Suppressor macrophage (primary cell): ENCODE measurements at places on chromosomes 6 and 20.

DNA sequence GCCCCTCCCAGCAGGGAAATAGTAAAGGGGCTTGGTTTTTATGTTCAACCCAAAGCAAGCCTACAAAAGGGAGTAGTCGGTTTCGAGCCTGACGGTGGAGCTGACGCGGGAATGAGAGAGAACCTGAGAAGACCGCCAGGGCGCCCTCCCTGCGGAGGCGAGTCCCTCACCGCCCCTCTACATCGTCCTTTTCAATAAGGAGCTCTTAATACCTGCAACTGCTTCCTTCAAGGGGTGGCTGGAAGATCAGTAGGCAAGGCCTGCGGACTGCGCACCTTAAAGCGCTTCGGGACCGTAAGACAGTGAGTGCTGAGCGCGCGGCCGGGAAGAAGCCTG lies 709 bp upstream of the ZNF76 start:
- peak; percentile 27 for DNase-seq

GRCh38 chr20:13130061-13130706 lies 90.9 kb upstream of the ISM1 start:
- DNase-seq, result no peak

DNA sequence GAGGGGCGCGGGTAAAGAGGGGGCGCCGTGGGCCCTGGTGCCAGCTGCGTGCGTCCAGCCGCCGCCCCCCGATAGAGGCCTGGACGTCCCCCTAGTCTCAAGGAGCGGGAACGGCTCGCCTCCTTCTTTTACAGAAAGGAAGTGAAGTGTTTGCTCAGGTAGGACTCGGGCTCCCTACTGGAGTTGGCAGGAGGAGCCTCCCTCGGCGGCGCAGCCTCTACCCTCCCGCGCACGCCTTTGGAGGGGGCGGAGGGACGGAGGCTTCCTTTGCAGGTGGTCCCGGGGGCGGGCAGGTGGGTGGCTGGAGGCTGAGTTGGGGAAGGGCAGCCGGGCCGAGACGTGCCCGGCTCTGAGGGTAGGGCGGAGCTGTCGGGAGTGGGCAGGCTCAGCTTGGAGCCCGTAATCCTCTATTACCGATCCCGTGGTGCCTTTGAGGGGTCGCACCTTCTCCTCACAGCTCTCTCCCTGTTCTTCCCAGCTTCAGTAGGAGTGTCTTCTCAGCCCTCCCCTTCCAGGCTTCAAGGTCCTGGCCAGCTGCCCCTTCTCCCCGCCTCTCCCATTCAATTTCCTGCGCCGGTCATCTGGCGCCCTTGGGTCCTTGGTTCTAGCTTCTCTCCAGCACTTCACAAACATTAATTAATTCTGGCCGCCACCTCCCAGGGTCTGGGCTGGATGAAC lies 728 bp downstream of the ITPR3 start:
- no peak for DNase-seq

DNA sequence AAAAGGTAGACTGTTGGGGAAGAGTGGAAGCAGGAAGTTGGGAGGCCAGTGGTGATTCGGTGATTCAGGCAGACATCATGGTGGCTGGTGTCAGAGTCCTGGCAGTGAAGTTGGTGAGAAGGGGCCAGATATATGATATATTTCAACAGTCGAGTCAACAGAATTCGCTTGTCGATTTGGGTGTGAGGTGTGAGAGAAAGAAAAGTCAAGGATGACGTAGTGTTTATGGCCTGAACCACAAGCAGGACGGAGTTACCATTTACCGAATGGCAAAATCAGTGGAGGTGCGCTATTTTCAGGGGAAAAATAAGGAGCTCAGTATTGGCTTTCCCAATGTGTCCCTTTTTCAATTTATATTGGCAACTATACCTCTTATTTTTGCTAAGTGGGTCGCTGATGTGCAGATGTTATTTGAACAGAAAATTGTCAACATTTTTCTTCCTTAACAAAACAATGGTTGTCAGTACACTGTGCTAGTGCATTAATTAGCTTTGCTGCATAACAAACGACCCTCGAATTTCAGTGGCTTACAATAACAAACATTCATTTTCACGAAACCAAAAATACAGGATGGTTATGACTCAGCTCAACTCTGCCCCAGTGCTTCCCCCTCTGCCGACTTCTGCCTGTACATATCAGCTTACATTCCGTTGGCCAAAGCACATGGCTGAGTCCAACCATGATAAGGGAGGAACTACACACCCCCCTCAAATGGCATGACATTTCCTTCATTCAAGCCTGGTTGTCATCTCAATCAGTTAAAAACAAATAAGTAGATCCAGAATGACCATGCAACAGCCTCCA lies 255.0 kb upstream of the ZFP64 start:
- no peak for DNase-seq

DNA sequence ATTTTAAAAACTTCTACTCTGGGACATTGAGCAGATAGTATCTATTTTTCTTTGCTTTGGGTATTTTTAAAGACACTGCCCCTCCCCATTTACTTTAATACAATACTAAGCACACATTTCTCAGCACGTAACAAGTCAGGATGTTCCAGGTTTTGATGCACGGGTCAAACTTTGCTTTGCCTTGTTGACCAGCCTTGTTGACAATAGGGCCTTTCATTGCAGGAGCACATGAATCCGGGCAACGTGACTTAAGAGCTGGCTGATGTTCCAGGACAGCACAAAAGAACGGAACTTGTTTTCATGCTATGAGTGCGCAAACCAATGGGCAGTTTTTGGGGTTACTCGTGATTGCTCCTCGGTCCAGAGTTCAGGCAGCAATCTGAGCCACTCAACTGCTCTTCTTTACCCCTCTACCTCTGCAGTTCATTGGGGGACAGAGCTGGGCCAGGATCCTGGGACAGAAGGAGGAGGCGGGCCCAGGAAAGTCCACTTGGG lies 78.6 kb upstream of the SLC22A16 start:
- no peak for DNase-seq

- DNase-seq, result no peak
Observed at GRCh38 chr6:80769106-80769505, 662.6 kb downstream of the BCKDHB start.

GRCh38 chr6:42696526-42697267 lies 25.7 kb downstream of the PRPH2 start:
- no peak for DNase-seq

GRCh38 chr20:44231193-44231592 lies 15.9 kb upstream of the GDAP1L1 start:
- DNase-seq, result no peak

DNA sequence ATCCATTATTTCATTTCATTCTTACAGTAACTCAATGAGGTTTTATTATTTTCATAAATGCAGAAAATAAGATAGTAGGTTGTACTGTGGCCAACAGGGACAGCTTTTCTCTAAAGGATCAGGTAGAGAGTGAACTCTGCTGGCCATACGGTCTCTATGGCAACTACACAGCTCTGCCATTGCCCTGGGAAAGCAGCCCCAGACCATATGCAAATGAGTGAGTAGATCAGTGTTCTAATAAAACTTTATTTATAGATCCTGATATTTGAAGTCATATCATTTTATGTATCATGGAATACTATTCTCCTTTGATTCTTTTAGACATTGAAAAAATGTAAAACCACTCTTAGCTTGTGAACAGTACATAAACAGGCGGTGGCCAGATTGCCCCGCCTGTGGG lies 192.5 kb upstream of the RREB1 start:
- peak; percentile 29 for DNase-seq

GRCh38 chr6:33974471-33974870 lies 170.7 kb upstream of the MLN start:
- no peak for DNase-seq

GRCh38 chr6:121592261-121592935 lies 157.0 kb downstream of the GJA1 start:
- no peak for DNase-seq

DNA sequence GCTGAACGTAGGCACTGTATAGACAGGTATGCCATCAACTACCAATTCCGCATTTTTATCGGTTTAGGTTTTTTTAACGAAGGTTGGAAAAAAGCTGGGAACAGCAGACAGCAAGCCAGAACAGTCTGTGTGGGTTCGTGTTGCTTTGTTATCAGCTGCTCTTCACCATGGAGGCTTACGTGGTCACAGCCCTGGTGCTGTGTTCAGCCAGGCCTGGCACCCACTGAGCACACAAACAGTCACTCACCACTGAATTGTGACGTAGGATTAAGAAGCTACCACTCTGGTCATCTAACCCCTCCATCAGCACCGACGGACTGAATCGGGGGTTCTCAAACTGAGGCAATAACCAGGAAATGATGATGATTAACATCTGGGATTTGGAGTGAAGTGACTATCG lies 13.2 kb downstream of the FAM210B start:
- DNase-seq, result no peak

DNA sequence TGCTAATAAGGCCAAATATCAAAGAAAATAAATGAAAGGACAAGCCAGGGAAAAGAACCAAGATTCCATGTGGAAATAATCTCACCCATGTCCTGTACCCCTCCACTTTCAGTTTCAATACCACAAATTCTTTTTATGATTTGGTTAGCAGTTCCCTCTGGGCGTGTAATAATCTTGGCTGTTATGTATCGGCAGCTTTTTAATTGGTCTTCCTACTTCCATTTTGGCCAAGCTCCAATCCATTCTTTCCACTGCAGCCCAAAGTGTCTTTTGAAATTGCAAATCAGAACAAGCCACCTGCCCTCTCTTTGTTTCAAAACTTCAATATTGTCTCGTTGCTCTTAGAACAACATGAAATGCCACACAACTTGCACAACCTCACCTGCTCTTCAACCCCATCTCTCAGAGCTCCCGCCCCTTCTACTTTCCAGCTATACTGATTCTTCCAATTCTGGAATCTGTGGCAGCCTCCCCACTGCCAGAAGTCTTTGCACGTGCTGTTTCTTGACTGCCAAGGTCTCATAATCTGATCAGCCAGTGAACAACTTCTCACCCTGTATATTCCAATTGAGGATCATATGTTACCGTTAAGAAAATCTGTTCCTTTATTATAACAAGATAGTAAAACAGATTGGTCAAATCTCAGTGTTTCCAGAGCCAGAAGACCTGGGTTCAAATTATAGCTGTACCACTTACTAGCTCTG lies 354.5 kb downstream of the CBLN4 start:
- DNase-seq, result no peak

GRCh38 chr6:3484946-3485345 lies 28.1 kb upstream of the SLC22A23 start:
- DNase-seq, result no peak
